Urinary bladder (tissue), 4 donors: ENCODE measurements at places on chromosomes 5 and 9. TPM values are rescaled to one million over a fixed set of nuclear protein-coding genes. Genes with fewer than 3 reads are reported as not detected.

The CD274 gene
- 1.2 TPM for polyA plus RNA-seq

The CA9 gene
- polyA plus RNA-seq: 1.8 TPM

The EIF4E1B gene
- not detected for polyA plus RNA-seq

The PDE8B gene
- 2.4 TPM for polyA plus RNA-seq

The STING1 gene
- polyA plus RNA-seq: 53.0 TPM

The LYSMD3 gene
- 10.3 TPM for polyA plus RNA-seq

The COQ4 gene
- 41.6 TPM for polyA plus RNA-seq

The NUP155 gene
- polyA plus RNA-seq: 6.1 TPM

The TMC1 gene
- 0.66 TPM for polyA plus RNA-seq
